ENCODE measurements at places on chromosomes 13 and 19.

DNA sequence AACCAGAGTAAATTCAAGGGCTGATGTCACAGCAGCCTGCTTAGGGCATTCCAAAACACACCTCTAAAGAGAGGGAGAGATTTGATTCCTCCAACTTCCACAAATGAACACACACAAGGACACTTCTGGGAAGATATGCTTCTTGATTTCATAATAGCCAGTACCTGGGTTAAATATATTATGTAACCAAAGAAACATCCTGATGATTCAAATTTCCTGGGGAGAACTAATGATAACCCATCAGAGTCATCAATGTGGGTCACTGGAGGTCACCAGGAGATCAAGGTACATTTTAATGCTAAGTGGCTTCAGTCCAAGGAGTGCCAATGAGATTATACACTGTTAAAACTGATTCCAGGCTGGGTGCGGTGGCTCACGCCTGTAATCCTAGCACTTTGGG, 54.0 kb upstream of the DOCK9 start:
- DNase-seq: no peak

GRCh38 chr19:3036119-3036976, 7.3 kb upstream of the TLE2 start:
- DNase-seq: peak; percentile 59

- DNase-seq: no peak
These were observed 71.9 kb downstream of the LRCH1 start for GRCh38 chr13:46624821-46625220.

DNA sequence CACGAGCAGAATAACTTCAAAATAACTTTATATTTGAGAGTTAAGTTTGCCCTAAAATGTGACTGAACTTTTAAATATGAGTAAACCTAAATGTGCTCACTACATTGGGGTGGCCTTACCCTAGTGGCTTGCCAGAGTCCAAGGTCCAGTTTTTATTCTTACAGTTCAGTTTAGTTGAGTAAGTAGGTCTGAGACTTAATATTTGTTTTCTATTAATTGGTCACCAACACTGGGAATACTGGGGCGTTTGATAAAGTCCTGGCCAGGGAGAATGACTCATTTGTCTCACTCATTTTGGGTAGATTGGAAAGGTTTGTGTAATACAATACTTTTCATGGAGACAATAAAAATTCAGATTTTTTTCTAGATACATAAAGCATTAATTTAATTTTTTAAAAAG, 127.8 kb upstream of the SPATA13 start:
- no peak for DNase-seq

DNA sequence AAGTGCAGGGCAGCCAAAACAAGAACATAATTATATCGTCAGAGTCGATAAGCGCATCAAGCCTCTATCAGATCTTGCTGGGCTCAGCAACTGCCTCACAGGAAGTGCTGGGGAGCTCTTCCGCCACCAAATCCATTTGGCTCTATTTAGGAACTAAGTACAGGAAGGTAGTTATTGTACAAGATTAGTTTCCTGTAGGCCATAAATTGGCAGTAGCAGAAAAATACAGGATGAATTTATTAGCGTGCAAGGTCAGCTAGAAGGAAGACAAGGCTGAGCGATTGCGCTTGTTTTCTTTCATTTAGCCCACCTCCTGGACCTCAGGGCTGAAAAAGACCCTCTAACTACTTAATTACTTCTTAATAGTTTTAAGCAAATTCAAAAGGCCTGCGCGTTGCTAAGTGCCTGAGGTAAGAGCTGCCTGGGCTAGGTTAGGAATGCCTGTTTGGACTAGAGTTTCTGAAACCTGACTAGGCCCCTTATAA, 118.5 kb downstream of the IRS2 start:
- no peak for DNase-seq

- no peak for DNase-seq
These were observed 135.6 kb downstream of the PRR20E start for GRCh38 chr13:57302604-57303003.

GRCh38 chr19:53771144-53771543, 53.0 kb downstream of the NLRP12 start:
- no peak for DNase-seq

DNA sequence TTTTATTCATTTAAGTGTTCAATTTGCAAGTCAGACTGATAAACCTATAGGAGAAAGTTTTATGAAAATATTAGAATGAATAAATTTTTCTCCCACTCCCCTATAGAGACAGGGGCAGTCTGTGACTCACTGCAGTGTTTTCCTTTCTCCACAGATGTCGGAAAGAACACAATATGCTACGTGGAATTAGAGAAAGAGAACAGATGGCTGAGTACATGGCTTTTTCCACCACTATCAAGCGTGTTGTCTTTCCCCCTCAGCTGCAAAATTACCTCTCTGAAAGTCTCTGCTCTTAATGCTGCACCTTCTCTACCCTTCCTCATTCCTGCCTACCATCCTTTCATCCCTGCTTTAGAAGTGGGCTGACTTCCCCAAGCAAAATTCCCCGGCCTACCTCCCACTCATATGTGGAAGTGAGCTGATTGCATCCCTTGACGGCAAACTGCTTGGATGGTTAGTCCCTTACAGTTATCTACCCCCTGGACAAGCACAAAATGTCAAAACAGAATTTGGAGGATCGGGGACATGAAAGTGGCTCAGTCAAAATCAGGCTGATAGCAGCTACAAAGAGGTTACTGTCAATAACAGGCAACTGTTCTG, 30.0 kb downstream of the FLT1 start:
- DNase-seq: no peak

GRCh38 chr13:23956106-23956505, 58.8 kb upstream of the C1QTNF9B start:
- DNase-seq: no peak
